ENCODE measurements at places on chromosomes 7 and 10.

GRCh38 chr10:44966129-44966815 is 6.7 kb downstream of the RASSF4 start:
- DNase-seq, result no peak

- DNase-seq, result no peak
Observed at GRCh38 chr7:92924800-92925199, 88.4 kb upstream of the CDK6 start.

DNA sequence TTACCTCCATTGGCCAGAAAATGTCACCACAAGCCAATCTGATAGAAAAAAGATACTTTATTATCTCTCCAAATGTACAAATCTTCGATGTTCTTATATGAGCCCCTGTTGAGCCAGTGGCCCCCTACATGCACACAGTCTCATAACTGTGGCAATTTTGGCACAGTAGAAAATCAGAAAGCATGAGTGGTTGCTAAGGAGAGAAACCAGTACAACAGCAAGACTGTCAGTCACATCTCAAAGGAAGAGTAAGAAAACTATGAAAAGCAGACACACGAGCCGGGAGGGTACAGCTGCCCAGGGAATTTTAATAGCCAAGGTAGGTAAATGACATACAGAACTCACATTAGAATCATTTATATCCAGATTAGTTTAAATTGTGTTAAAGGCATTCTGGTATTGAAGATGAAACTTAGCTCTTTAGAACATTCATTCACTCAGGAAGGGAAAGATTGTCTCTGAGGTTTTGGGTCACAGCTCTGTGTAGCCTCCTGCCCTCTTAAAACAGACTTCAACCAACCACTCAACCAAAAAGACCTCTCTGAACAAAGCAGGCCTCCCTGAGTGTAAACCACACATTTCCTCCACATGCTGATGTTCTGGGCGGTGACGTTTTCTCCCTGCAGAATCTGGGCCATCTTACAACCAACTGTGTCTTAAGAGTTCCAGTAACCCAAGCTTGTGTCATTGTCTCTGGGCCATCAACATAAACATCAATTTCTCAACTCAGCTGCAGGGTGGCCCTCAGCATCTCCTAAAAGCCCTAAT is 80.8 kb upstream of the ADAM12 start:
- DNase-seq, result peak; percentile 31

DNA sequence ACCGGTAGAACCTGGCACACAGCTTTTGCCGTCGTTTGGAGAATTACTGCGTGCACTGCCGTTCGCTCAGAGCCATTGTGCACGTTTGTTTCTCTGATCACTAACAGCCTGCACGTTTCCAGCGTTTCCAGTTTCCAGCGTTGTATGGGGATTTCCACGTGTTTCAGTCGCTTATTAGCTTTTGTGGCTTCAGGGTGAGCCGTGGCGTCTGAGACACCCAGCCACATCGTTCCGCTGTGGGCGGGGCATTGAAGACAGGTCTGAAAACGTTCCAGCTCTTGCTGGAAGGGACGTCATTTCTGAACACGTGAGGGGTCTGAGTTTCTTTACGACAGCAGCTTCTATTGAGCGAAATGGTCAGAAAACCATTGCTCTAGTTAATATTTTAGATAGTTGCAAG is 164.8 kb downstream of the DNAJB6 start:
- peak; percentile 23 for DNase-seq

DNA sequence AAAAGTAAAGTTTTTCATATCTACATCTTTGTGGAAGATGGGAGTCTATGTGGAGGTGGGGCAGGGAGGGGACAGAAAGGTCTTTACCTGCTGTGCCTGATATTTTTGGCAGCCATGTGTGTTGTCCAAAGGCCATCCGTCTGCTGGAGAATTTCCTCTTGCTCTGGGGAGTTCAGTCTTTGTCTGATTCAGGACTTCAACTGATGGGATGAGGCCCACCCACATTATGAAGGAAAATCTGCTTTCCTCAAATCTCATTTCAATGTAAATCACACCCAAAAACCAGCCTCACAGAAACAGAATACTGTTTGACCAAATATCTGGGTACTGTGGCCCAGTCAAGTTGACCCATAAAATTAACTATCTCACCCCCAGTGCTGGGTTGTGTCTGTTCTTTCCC is 12.5 kb upstream of the ITIH5 start:
- no peak for DNase-seq

GRCh38 chr10:92068900-92069299 is 145.3 kb downstream of the BTAF1 start:
- no peak for DNase-seq

GRCh38 chr10:76997631-76998030 is 640.0 kb downstream of the KCNMA1 start:
- no peak for DNase-seq

- DNase-seq, result no peak
Observed at GRCh38 chr7:28588602-28589001, 176.3 kb downstream of the CREB5 start.

GRCh38 chr10:34178756-34179155 is 636.3 kb downstream of the PARD3 start:
- DNase-seq, result no peak

- DNase-seq, result no peak
Observed at GRCh38 chr10:14481752-14482151, 151.0 kb upstream of the FRMD4A start.

- no peak for DNase-seq
Observed at GRCh38 chr7:117784315-117784714, 88.9 kb downstream of the CTTNBP2 start.

DNA sequence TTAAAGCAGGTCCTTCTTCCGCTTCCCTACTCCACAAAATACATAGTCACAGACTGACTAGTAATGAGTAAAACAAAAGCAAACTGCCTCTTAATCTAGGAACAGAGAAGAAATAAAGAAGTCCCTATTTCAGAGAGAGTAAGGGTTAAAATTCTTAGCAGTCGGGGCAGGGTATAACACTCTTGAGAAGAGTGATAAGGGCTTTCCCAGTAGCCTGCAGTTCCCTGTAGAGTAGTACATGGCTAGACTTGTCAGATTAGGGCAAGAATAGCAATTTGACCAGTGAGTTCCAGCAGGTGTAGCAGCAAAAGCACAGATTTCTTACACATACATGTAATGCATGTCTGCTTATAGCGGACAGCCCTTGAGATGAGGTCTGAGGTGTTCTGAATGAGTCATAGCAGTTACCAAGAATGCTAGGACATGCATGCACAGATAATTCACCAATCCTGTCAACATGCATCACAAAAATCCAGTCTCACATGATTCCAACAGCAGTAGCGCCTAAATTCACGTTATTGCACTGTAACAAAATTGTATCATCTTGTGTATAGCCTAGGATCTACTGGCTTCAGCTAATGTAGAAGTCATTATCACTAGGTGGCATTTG is 40.7 kb downstream of the BTRC start:
- no peak for DNase-seq

DNA sequence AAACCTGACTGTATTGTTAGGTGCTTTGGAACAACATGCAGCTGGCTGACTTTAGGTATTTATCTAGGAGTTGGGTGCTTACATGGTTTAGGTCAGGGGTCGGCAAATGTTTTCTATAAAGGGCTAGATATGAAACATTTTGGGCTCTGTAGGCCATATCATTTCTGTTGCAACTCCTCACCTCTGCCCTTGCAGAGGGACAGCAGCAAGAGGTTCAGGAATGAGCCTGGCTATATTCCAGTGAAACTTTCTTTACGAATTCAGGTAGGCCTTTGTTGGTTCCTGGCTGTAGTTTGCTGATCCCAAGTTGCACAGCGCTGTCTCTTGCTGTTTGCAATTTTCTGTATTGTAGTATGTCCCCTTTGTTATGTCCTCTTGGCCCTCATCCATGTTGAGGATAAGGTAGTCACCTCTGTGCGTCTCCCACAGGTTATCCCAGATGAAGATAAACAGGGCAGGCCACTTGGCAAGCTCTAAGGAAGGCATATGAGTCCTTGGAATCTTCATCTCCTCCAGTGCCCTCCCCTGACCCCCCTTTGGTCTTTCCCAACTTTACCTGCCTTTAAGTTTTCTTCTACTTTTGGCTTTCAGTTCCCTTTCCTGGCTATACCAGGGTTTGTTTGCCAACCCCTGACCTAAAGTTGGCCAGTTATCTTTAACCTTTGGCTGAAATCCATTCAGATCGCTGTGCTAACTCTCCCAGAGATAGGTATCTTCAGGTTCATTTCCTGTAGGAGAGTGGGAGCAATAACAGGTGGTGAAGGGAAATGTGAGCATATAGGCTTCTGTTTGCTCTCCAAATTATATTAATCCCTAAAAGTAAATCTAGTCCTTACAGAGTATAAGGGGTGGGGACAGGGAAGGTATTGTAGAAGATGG is 36.1 kb downstream of the SGPL1 start:
- DNase-seq, result no peak

GRCh38 chr7:15607529-15608210 is 45.9 kb upstream of the AGMO start:
- no peak for DNase-seq

GRCh38 chr7:1967512-1968396 is 265.0 kb downstream of the MAD1L1 start:
- DNase-seq, result no peak

- no peak for DNase-seq
Observed at GRCh38 chr7:76352193-76352592, 6.6 kb downstream of the YWHAG start.

GRCh38 chr10:14385596-14386593 is 55.2 kb upstream of the FRMD4A start:
- DNase-seq, result peak; percentile 10

DNA sequence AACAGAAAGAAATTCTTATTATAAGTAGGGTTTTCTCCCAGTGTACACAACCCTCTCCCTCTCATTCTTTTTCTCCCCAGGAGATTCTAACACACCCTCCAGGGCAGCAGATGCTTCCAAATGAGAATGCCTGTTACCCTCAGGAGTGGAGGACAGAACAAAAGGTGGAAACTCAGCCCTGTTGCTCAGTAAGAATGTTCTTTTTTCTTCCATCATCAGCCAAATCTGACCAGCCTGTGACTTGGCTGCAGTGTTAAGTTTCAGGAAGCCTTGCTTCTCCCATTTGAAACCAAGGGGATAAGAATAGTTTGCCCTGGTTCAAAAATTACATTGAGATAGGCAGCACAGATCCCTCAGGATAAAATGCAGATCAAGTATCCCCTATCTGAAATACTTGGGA is 77.5 kb upstream of the EEPD1 start:
- DNase-seq, result no peak

- no peak for DNase-seq
Observed at GRCh38 chr10:5381187-5381586, 16.4 kb downstream of the UCN3 start.

GRCh38 chr7:2860627-2861133 is 16.6 kb upstream of the GNA12 start:
- DNase-seq, result no peak

- no peak for DNase-seq
Observed at GRCh38 chr10:61822781-61823230, 78.7 kb upstream of the ARID5B start.

GRCh38 chr10:123583639-123584418 is 82.3 kb upstream of the GPR26 start:
- DNase-seq, result peak; percentile 11

- no peak for DNase-seq
Observed at GRCh38 chr10:61159253-61159652, 215.3 kb upstream of the RHOBTB1 start.

- DNase-seq, result no peak
Observed at GRCh38 chr7:94258418-94259300, 136.0 kb upstream of the COL1A2 start.

GRCh38 chr10:129877773-129878371 is 86.2 kb downstream of the EBF3 start:
- DNase-seq, result peak; percentile 48

GRCh38 chr10:121043124-121043849 is 192.1 kb downstream of the WDR11 start:
- DNase-seq, result no peak

- no peak for DNase-seq
Observed at GRCh38 chr10:5206799-5207198, 10.2 kb downstream of the AKR1C4 start.

- no peak for DNase-seq
Observed at GRCh38 chr7:65978891-65979582, 3.0 kb downstream of the GUSB start.

DNA sequence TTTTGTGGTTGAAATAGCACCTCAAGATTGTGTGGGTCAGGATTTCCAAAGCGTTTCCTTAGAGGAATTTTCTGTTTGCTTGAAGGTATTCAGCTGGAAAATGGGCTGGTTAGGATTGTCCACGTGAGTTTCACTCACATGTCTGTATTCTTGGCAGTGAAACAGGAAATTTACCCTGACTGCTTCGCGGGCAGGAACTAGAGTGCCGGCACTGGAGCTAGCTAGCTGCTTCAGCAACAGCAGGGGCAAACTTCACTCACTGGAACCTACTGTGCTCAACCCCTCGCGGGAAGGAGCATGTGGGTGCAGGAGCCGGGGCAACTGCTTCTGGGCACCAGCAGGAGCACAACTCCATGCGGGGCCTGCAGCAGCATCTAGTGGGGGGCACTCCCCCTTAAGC is 38.0 kb upstream of the RTKN2 start:
- peak; percentile 41 for DNase-seq

- no peak for DNase-seq
Observed at GRCh38 chr10:126014309-126014708, 117.9 kb downstream of the FANK1 start.

GRCh38 chr7:115676080-115676479 is 354.5 kb downstream of the TFEC start:
- no peak for DNase-seq

GRCh38 chr7:123209786-123210185 is 10.0 kb upstream of the SLC13A1 start:
- DNase-seq, result no peak

GRCh38 chr7:76191783-76192240 is 9.9 kb upstream of the SRRM3 start:
- no peak for DNase-seq

- no peak for DNase-seq
Observed at GRCh38 chr10:6788231-6788630, 208.2 kb upstream of the PRKCQ start.

DNA sequence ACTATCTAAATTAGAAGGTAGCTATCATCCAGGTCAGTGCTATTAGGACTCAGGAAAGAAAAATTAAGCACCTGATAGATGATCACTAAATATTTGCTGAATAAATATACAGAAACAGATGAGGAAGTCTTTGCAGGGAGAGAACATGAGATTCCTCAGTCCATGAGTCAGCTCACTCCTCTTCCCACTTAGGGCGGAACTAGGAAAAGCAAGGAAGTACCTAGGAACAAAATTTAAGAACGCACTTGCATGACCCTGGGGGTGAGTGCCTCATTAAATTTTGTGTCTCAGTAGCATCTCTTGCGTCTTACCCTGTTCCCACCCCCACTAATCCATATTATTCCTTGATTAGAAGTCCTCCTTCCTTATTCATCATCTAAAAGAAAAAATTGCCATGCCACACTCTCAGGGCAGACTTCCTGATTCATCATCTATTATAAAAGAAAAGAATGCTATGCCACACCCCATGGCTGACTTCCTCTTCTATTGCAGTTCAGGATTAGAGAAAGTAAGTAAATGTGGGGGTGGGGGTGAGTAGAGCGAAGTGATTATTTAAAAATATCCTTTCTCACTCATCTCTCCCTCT is 208.8 kb downstream of the THSD7A start:
- no peak for DNase-seq

DNA sequence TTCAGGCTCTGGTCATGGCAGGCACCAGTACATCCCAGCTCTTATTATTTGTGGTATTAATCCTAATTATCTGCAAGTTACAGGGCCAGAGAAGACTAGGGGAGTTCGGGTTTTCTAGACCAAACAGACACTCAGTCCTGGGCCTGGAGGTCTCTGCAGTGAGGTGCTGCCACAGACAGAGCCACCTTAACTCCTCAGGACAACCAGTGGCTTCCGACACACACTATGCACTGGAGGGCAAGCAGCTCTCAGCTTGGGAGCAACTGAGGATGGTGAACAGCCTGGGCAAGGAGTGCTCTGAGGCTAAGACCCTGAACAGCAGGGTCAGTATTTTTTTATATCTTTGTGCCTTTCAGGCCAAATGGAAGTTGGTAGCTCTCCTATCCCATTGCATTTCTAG is 19.0 kb downstream of the ACTA2 start:
- no peak for DNase-seq

Measured in CD4-positive, alpha-beta T cell treated with Interleukin-17A for 4 hours (primary cell).